Central memory CD8-positive, alpha-beta T cell (primary cell): ENCODE measurements at places on chromosomes 4 and X.

- DNase-seq, result no peak
These were observed 119.0 kb downstream of the REELD1 start for GRCh38 chr4:146333187-146333894.

DNA sequence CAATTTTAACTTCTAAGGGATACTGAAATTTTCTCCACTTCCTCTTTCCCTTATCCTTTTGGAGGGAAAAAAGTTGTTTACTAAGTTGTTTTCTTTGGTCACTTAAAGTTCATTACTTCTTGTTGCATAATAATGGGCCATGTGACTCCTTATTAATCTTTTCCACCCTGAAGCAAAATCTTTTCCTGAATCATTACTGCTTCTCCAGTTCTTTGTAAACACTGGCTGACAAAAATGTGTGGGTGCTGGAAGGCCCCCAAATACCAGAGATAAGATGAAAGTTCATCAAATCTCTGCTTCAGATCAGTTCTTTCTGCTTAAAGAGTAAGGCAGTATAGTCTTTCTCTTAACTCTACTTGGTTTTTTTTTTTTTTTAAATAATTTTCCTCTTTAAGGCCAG, 108.9 kb upstream of the NHS start:
- DNase-seq, result no peak

- DNase-seq, result no peak
These were observed 46.6 kb downstream of the ZFP42 start for GRCh38 chr4:188042191-188042590.

DNA sequence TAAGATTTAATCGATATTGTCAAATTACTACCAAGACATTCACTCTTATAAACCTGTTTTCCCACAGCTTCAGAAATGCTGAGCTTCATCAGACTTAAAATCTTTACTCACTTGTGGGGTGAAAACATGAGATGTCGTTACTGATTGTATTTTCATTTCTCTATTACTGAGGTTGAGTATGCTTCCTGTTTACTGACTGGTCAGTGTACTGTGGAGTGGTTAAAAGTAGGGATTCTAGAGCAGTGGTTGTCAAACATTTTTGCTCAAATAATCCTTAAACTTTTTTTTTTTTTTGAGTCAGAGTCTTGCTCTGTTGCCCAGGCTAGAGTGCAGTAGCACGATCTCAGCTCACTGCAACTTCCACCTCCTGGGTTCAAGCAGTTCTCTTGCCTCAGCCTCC, 50.3 kb downstream of the NSUN7 start:
- no peak for DNase-seq

GRCh38 chr4:66693694-66694093, 851.6 kb downstream of the CENPC start:
- DNase-seq, result no peak

- no peak for DNase-seq
These were observed 325.2 kb downstream of the NR3C2 start for GRCh38 chr4:148116969-148117368.

DNA sequence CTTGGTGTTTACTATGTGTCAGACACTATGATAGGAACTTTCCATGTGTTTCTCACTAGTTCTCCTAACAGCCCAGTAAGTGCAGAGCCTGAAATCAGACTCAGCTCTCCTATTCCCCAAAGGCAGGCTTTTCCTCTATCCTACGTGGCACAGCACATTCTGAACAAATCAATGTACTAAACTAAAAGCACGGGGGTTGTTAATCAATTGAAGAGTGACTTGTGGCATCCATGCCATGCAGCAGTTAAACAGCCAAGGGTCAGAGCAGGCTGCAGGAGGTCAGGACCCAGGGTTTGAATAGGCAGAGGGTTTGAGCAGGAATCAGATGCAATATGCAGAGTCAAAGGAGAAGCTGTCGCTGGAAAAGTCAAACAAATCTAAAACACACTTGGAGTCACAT, 289.7 kb upstream of the LDB2 start:
- DNase-seq, result no peak

DNA sequence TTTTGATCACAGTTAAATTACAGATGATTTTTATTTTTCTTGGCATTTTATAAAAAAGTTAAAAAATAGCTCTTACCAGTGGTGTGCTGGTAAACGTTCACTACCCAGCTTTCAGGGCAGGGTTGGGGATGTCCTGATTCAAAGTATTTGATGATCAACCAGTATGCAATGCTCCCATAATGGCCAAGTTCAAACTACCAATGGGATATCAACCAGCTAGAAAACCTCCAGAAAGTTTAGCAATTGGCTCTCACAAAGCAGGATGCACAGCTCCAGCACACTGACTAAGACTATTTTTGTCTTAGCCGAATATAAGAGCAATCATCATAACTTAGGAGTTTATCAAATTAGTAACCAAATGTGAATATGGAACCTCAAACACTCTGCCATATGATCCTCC, 108.0 kb upstream of the PDE5A start:
- DNase-seq, result no peak

DNA sequence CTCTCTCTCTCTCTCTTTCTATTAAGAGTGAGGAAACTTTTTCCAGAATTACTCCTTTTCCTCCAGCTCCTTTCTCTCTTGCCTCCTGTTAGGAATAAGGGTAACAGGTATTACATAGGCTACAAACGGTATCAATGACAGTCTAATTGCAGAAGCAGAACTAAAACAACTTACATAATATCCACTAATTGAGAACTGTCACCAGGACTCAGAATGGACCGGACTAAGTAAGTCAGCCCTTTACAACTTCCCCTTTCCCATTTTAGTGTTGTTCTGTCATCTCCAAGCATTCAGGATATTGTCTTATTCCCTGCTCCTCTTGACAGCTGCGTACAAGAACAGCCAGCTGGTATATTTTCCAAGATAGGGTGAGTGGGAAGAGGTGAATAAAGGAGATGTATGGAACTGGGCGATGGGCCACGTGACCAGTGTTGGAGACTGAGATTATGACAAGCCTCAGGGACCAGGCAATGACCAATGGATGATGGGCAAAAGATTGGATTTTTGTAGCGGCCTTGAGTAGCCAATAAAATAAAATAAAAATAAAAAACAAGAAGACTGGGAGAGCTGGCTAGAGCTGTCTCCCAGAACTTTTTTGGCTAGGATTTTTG, 2.3 kb upstream of the FNIP2 start:
- DNase-seq, result no peak
